Lung microvascular endothelial cell (primary cell): ENCODE measurements at places on chromosomes 11 and 22. TPM values are rescaled to one million over a fixed set of nuclear protein-coding genes. Genes with fewer than 3 reads are reported as not detected.

Gene LRRC74B
- total RNA-seq, result not detected in 2 replicates

Gene SLC15A3
- total RNA-seq, result 4.6 and 6.0 TPM in 2 replicates

Gene PIWIL4
- 0.65 and 0.79 TPM in 2 replicates for total RNA-seq

Gene OTOG
- not detected in 2 replicates for total RNA-seq

Gene ASCL2
- under 0.01 TPM in 1 of 2 replicates, not detected in the other for total RNA-seq

Gene HINFP
- total RNA-seq, result 9.4 and 11.7 TPM in 2 replicates

Gene LARGE2
- total RNA-seq, result not detected in 2 replicates

Gene MFNG
- total RNA-seq, result 89.8 and 137 TPM in 2 replicates

Gene SLC22A6
- not detected in 2 replicates for total RNA-seq

Gene APOBEC3B
- total RNA-seq, result 0.20 and 1.3 TPM in 2 replicates

Gene MUC2
- not detected in 2 replicates for total RNA-seq

Gene APOA4
- not detected in 2 replicates for total RNA-seq

Gene DEFB131B
- total RNA-seq, result not detected in 2 replicates

Gene TUBGCP6
- total RNA-seq, result 11.8 and 21.2 TPM in 2 replicates

Gene TREH
- total RNA-seq, result not detected in 2 replicates
